ENCODE measurements at places on chromosomes 11 and 22.

DNA sequence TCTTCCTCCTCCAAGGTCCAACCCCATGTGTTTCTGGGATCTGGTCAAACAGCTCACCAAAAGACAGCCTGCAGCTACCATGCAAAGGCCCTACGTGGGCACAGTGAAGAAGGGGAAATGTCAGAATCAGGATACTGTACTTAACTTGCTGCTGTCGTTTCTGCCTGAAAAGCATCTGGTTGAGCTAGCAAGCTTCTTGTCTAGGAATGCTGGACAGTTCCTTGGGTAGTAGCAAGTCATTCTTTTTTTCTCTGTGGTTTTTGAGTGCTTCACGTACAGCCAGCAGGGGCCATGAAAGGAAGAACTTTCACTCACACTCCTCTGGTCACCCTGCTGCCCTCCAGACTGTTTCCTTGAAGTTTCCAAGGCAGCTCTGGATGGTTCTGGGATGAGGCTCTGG, 24.7 kb downstream of the RCOR2 start:
- DNase-seq, result no peak

GRCh38 chr11:47384498-47384897, 6.2 kb upstream of the SPI1 start:
- DNase-seq, result no peak

DNA sequence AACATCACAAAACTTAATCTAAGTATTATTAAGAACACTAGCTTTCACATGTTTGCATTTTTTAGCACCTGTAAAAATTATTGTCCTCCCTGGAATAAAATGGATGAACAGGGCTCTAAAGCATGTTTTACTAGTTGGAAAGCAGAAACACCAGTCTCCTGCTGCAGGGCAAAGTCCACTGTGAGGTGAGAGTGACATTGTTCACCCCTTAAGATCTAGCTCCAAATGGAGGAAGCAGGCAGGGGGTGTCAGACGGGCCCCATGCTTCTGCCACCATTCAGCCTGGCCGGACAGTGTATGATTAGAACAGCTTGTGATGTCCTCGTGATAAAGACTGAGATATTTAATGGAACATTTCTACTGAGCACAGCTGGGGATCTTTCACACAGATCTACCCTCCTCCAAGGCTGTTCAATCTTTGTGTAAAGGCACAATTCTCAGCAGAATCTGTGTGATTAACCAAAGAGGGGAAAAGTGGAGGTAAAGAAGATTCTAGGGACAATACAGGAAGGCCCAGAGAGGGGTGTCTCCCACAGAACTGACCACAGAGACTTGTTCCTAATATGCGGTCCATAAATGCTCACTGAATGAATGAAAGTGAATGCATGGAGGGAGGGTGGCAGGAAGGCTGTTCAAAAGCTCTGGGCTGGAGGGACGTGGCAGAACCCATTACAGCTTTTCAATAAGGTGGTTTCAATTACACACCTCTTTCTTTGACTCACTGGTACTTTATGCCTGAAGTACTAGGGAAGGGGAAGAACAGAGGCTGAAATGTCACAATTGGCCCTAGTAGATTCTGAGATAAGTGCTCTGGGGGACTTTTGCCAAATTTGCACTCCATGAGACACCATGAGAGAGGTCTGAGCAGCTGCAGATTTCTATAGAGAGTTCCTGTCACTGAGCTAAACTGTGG, 239.1 kb upstream of the ARHGAP20 start:
- no peak for DNase-seq

- no peak for DNase-seq
Measured at GRCh38 chr22:45541382-45541979, 38.8 kb downstream of the FBLN1 start.

DNA sequence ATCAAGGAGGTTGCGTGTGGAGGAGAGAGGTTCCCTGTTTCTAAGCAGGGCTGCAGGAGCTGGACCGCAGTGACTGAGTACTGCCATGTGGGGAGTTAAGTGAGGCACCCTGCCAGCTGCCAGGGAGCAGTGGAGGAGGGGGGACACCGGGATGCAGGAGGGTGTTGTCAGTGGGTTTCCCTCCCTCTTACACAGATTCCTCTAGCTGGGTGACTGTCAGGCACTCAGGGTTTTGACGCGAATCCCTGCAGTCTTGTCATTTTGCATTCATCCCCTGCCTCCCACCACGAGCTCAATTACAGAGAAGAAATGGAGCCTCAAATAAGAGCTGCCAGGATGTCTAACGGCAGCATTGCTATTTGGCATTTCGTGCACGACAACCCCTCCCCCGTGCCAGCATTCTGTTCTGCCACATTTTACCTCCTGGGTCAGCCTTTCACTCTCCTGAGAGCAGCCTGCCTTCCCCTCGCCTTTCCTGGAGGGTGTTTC, 119.8 kb upstream of the SORL1-AS1 start:
- no peak for DNase-seq
